Fibroblast of mammary gland (primary cell): ENCODE measurements at places on chromosomes 3 and 15.

GRCh38 chr3:58237238-58237940, at the start of gene ABHD6:
Gene ABHD6 (plus strand): TSS chr3:58237792. CDS start chr3:58256587, 18,795 bp downstream.
- DNase-seq, result peak; percentile 44

GRCh38 chr3:62870321-62870720, 4.9 kb downstream of the CADPS start:
- peak; percentile 73 for DNase-seq

DNA sequence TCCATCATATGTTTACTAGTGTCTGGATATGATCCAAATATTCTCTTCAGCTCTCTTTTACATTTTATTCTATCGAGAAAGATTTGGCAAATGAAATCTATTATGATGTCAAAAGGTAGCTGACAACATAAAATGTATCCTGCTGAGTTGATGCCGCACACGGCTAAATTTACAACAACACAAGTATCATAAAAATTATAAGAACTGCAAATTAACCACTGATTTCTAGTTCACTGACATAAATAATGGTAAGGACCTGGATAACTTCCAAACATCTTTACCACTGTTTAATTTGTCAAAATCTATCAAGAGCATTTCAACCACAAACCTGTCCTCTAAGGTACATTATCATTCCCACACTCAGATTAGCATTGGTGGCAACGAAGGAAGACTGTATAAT, 244.5 kb downstream of the FOXP1 start:
- no peak for DNase-seq

DNA sequence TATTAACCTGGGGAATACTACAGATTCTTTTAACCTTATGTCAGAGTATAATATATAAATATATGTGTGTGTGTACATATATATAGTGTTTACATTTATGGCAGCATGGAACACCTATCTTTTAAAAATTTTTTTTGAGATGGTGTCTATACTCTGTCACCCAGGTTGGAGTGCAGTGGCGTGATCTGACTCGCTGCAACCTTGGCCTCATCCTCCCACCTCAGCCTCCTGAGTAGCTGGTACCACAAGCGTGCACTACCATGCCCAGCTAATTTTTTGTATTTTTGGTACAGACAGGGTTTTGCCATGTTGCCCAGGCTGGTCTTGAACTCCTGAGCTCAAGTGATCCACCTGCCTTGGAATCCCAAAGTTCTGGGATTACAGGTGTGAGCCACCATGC, 18.5 kb upstream of the ERICH6 start:
- no peak for DNase-seq

DNA sequence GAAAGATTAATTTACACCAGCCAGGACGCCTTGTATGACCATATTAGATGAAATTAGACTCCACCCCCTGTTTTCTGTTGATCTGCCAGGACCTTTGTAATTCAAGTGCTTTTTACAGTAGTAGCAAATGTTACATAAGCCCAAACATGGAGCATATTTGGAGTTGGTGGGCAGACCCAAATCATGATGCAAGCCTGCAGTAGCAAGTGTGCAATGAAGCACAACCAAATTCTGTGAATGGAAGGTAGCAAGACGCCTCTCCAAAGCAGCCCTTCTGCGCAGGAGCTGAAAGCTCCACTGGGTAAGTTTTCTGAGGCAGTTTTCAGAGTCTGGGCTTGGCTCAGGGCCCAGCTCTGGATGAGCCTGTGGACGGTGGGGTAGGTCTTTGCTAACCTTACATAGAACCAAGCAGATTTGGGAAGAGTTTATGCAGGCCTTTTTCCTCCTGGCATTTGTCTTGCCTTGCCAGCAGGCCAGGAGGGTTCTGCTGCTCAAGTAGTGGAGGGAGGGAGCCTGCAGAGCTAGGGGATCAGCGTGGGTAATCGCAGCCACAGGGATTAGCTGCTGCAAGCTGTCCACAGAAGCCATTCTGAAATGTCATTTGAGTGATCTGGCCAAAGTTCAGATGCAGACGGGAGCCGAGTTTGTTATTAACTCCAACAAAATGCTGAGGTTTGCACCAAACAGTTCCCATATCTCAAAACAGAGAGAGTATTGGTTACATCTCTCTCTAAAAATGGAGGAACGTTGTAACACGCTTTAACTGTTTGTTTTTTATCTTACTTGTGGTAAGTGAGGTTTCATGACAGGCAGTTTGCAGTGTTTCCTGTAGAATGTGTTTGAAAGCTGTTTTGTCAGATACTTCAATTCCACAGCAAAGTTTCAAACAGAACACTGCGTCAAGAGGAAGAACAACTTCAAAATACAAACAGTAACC, 55.4 kb downstream of the PSMD6 start:
- peak; percentile 48 for DNase-seq

DNA sequence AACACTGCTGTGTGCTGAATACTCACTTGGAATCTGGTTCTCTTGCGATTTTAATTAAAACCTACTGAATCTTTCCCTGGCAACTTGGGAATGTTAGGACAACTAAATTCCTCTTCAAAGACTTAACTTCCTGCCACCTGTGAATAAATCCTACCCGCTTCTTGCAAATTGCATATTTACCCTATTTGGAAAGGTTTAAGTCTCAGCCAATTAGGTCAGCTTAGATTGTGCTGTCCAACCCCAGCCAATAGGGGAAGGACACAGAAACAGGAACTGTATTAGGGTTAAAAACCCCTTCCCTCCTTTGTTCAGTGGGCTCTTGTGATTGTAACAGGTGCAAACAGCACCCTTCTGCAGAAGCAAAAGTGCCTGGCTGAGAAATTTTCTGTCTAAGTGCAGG, 38.6 kb upstream of the FSTL1 start:
- no peak for DNase-seq

DNA sequence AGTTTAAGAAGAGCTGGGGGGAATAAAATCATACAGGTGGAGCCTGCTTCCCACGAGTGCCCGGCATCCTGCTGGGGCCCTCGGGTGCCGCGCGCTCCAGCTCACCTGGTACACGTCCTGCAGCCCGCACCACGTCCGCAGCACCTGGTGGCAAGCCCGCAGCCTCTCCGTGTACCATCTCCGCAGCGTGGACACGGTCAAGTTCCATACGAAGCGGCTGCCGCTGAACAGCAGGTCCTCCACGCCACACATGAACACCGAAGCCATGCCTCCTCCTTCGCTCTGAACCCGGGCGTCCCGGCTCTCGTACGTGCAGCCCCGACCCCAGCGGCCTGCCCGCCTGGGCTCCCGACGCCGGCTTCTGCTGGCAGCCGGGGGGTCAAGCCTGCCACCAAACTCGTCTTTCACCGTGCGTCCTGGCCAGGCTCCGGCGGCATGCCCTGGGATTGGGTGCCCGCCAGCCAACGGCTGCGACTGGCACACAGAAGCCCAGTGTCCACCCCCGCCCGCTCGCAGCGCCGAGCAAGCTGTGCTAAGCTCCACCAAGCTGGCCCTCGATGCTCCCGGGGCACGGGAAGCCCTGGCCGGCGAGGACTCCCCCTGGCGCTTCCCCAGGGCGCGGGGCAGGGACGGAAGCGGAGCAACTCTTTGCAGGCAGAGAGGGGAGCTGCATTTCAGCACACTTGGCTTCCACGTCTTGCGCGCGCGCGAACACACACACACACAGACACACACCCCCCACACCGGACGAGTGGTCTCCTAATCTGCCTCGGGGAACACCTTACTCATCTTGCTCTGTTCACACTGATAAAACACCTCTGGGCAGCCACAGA, at the start of gene FRMD4B:
TSS of gene FRMD4B (minus strand) at position 366 of the 833 bp plus-strand sequence. CDS start at position 267, 99 bp downstream.
- peak; percentile 18 for DNase-seq

GRCh38 chr15:40398413-40398873, 7.2 kb upstream of the IVD start:
- no peak for DNase-seq

- DNase-seq, result no peak
Observed at GRCh38 chr15:35834866-35835265, 288.9 kb upstream of the DPH6 start.
